ENCODE measurements at places on chromosomes 12 and 14. TPM values are rescaled to one million over a fixed set of nuclear protein-coding genes. Genes with fewer than 3 reads are reported as not detected.

- no peak for DNase-seq
Observed at GRCh38 chr14:89373185-89373584, 43.8 kb downstream of the FOXN3 start.

- DNase-seq = no peak
Observed at GRCh38 chr14:62017651-62018230, 255.5 kb downstream of the SNAPC1 start.

DNA sequence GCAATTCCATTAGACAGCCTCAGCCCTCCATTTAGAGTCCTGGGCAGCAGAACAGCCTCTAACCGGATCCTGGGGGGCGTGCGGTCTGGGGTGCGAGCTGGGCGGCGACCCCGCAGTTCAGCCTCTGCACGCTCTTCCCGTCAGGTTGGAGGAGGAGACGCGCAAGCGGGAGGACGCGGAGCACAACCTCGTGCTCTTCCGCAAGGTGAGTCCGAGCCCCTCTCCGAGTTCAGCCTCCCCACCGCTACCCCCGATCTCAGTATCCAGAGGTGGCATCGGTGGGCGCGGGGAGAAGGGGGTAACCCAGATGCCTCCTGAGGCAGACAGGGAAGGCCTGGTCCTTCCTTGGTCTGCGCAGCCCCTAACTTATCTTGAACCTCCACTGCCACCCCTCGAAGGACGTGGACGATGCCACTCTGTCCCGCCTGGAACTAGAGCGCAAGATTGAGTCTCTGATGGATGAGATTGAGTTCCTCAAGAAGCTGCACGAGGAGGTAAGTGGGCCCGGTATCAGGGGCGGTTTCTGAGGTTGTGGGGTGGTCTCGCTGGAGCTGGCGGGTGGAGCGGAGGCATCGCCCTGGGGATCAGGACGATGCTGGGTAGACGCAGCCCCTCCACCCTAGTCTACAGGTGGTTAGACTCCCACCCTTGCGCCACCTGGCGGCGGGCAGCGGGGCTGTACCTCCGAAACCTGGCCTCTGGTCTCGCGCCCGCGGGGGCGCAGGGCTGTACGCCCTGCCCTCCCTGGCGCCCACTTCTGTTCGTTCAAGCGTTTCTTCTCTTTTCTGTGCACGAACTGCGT is 1.3 kb downstream of the PRPH start:
- DNase-seq = no peak

GRCh38 chr12:108231909-108232434 is 102.9 kb downstream of the WSCD2 start:
- DNase-seq = no peak

GRCh38 chr12:61870658-61871484 is 389.3 kb upstream of the USP15 start:
- no peak for DNase-seq

DNA sequence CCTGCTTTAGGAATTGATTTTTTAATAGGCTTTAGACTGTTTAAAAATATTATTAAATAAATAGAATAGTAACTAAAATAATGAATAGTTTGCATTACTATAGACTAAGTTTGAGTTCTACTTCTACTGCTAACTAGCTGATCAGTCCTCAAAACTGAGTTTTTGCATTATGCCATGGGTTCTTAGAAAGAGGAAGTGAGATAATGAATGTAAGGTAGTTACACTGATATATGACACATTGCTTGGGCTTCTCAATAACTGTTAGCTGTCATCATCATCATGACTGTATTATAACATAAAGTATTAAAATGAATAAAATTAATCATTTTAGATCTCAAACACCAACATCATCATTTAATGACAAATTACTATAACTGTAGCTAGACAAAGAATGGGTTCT is 949.7 kb downstream of the TRHDE start:
- DNase-seq = no peak

The RIMBP2 gene
- not detected for polyA plus RNA-seq

The HOXC11 gene
- polyA plus RNA-seq = not detected

The LRP1-AS gene
- polyA plus RNA-seq = not detected

The FLVCR2 gene
- 3.4 TPM for polyA plus RNA-seq
